ENCODE measurements at places on chromosomes 3 and 15.

GRCh38 chr3:44993471-44994205 is 17.6 kb downstream of the EXOSC7 start:
- DNase-seq = no peak

DNA sequence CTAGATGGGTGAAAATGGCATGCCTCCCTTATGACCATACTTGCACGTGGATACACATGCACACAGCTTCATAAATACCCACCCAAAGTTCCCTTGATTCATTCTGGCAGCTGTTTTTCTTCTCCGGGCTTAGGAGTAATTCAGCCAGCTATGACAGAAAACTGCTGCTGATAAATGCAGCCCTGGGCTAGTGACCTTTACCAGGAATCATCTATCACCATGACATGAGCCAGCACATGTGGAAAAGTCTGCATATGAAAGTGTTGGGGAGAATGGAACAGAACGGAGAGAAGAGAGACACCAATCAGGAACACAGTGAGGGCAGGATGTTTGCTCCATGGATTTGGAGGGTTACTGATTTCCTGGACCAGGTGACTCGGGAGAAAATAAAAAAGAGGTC is 706.3 kb downstream of the PDCD6IP start:
- no peak for DNase-seq

GRCh38 chr15:78050826-78051225 is 26.7 kb downstream of the TBC1D2B start:
- no peak for DNase-seq

GRCh38 chr15:99454941-99455788 is 110.6 kb upstream of the MEF2A start:
- DNase-seq = no peak

- DNase-seq = no peak
Observed at GRCh38 chr3:112114576-112115160, 18.4 kb downstream of the GCSAM start.

- no peak for DNase-seq
Observed at GRCh38 chr3:52773361-52774065, 2.8 kb upstream of the NEK4 start.

- DNase-seq = no peak
Observed at GRCh38 chr15:75869446-75869845, 26.2 kb downstream of the UBE2Q2 start.

DNA sequence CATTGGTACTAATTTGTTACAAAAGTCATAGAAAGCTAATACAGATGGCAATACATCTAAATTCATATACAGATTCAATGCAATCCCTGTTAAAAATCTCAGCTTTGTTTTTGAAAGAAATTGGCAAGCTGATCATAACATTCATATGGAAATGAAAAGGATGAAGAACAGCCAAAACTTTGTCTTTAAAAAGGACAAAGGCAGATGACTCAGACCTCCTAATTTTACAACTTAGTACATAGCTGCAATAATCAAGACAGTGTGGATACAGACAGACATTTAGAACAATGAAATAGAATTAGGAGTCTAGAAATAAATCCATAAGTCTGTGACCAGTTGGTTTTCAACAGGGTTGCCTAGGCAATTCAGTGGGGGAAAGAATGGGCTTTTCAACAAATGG is 63.3 kb downstream of the AQP9 start:
- DNase-seq = no peak

GRCh38 chr15:51198701-51199232 is 104.1 kb upstream of the TNFAIP8L3 start:
- DNase-seq = no peak

DNA sequence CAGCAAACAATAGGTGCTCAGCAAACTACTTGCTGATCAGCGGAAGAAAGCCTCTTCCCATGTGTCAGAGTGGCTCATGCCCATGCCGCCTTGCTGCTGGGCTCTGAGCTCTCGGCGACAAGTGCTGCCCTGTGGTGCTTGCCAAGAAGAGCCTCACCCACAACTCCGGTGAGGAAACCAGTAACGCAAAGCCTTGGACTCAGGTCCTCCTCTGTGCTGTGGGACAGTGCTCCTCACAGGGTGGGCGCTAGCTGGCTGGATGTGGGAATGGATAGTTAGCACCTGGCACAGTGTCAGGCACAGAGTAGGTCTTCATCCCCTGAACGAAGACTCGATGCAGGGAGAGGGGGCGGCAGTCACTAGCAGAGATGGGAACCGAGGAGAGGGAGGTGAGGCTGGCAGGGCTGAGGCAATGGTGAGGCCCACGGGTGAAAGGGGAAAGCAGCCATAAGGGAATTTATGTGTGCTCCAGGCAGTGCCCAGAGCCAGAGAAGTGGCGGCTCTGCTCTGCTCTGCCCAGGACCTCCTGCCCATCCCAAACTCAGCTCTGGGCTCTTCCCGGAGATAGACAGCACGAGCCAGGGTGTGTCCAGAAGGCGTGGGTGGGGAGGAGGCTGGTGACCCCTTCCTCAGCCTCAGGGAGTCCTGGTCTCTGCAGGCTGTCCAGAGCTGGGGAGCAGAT is 55.7 kb downstream of the IQSEC1 start:
- DNase-seq = no peak

DNA sequence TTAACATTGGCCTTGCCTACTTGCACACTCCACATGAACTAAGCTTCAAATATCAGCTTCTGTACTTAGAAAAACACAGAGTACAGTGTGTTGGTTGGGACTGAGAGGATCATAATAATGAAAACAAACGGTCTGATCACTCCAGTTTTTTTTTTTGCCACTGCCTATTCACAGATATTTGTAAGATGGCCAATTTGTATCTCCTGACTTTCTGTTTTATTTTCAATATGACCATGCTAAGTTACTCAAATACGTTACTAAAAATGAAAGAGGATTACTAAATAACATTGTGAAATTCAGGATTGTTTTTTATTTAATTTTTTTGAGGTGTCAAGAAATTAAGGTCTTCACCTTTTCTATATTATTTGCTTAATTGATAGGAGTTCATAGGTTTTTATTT is 595.1 kb downstream of the TUSC7 start:
- DNase-seq = no peak

DNA sequence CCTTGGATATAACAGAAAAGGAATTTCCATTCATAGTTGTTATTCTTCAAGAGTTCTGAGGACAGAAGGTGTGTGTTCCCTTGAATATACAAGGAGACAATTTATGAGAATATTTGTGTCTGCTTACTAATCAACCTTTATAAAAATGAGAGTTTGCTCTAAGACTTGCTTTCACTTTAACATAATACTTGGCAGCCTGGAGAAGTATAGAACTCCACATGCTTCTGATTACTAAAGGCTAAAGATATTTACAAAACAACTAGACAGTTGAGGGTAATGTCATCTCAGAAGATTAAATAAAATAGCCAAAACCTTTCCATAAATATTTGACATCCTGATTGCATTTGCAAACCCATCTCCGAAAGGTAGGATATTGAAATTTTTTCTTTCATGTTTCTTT is 727.1 kb upstream of the NAALADL2 start:
- no peak for DNase-seq

GRCh38 chr3:45055032-45055410 is 28.9 kb downstream of the CLEC3B start:
- no peak for DNase-seq

DNA sequence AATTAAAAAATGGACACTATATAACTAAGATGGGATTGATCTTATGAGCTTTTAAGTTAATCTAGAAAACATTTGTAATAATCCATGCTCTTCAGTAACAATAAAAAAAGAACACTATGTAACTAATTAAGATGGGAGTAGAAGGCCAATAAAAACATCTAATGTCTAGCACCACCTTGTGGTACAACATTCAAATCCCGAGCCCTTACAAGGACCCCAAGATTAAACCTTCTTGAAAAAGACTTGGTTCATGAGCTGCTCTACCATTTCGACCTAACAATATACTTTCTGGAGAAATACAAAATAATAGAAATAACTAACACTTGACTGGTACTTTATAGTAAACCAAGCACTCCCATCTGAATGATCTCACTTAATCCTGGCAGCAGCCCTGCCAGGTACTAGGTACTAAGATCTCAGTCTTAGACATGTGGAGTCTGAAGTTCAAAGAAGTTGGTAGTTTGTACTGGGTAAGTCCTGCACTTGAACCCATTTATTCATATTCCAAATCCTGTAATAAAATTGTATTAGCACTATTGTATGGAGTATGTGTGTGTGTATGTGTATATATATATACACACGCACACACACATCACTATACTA is 21.8 kb downstream of the METTL6 start:
- DNase-seq = no peak

GRCh38 chr3:23113455-23114171 is 89.5 kb upstream of the UBE2E2 start:
- DNase-seq = no peak

- DNase-seq = no peak
Observed at GRCh38 chr3:172644258-172644657, 66.6 kb downstream of the NCEH1 start.

DNA sequence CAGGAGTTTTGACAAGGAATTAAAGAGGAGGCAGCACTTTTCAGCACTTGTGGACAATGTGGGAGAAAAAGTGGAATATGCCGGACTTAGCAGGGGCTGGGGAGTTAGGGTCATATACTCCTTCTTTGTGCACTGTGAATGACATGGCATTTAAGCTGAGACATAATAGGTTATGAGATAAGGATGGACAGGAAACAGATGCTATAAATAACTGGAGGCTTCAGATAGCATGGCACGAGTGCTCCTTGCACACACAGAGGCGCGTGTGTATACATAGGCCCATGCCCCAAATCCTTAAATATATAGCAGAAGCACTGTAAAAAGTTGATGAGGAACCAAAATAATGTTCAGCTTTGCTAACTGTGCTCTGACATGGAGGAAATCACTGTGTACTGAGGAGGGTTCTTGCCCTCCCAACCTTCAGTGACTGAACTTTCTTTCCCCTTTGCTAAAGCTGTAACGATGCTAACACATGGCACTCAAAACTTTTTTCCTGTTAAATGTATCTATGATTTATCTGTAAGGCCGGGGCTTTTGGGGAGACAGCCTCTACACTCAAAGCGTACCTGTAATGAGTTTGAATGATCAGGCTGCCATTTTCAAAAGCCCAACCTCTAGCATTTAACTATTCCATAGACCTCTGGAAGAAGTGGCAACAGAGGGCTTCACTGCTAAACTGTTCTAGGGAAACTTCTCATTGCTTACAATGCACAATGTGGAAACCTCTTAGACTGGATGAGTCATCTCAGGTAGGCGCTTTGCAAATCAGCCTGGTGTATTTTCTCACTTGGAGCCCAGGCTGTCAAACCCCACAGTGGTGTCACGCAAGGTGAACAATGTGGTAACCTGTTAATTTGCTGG is 784.6 kb downstream of the NR2F2 start:
- DNase-seq = no peak

DNA sequence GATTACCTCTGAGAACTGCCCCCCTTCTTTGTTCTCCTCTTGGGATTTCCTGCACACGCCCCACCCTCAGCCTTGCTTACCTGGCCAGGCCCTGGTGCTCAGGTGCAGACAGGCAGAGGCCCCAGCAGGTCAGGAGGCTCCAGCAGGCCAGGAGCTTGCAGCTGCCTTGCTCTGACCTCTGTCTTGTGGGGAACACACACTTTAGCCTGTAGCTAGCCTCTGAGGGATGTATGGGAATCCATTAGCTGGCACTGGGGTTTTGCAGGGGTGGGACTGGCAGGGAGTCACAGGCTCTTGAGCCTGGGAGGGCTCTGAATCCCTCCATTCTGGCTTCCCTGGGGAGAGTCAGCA is 2.7 kb downstream of the SMAD6 start:
- no peak for DNase-seq

- no peak for DNase-seq
Observed at GRCh38 chr3:193783166-193783896, 190.3 kb downstream of the OPA1 start.

GRCh38 chr15:43877371-43877770 is 50.6 kb downstream of the WDR76 start:
- DNase-seq = no peak

DNA sequence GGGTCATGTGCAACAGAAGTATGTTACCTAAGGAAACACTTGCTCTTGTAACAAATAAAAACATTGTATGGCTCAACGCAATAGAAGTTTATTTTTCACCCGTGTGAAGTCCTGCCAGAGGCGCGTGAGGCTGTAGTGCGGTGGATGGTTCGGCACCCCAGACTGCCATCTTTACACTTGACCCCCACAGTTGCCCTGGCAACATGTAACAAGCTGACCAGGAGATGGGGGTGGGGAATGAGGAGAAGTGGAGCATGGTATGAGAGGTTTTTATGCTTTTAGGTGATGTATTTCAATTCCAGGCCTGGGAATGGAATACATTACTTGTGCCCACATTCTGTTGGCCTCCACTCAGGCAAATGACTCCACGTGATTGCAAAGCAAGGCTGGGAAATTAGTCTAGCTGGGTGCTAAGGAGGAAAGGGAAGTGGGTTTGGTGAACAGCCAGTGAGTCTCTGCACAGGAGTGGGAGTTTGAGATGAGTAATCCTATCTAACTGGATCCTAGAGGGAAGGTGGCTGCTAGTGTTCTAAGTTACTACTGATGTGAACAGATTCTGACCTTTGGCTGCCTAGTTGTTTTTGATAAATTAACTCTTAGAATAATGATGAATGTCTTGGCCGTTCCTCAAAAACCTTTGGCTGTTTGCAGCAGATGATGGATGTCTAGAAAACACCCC is 33.8 kb upstream of the GREM1 start:
- no peak for DNase-seq

DNA sequence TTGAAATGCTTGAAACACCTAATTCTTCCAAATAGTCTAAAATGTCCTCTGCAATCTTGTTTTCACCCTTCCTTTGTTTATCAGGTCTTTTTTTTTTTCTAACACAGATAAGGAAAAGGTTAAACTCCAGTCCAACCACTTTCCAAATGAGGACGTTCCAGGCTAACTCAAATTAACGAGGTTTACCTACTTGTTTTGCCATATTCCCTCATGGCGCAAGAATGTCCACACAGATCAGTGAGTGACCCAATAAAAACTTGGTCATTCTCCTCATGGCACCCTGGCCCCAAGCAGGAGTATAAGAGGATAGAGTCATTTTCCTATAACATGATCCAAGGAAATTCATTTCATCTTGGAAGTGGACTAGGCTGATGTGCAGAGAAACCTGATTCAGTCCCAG is 6.6 kb upstream of the LIPC start:
- no peak for DNase-seq
